ENCODE measurements at places on chromosomes 3 and 15.

- peak; percentile 58 for ATAC-seq
Observed at GRCh38 chr3:106208967-106209366, 340.2 kb upstream of the CBLB start.

- no peak for ATAC-seq
Observed at GRCh38 chr3:176106380-176106779, 1090.9 kb downstream of the TBL1XR1 start.

GRCh38 chr3:87997298-87997697 is 61.5 kb downstream of the CGGBP1 start:
- ATAC-seq, result no peak

DNA sequence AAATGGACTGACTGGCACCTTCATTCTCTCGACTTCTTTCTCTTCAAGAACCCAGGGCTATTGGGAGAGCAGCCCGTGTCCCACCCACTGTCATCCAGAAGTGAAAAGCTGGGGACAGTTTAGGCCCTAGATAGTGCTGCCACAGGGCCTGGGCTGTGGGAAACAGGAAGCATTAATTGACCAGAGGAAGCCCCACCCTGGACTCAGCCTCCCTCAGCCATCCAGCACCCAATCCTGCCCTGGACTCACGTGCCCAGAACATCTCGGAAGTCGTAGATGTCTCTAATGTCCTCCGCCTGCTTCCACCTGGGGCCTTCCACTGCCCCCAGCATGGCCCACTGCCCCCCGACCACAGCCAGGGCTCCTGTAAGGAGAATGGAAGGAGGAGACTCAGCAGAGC is 2.3 kb downstream of the CAMK1 start:
- ATAC-seq, result no peak

GRCh38 chr15:91942720-91943394 is 89.3 kb downstream of the SLCO3A1 start:
- ATAC-seq, result peak; percentile 65

DNA sequence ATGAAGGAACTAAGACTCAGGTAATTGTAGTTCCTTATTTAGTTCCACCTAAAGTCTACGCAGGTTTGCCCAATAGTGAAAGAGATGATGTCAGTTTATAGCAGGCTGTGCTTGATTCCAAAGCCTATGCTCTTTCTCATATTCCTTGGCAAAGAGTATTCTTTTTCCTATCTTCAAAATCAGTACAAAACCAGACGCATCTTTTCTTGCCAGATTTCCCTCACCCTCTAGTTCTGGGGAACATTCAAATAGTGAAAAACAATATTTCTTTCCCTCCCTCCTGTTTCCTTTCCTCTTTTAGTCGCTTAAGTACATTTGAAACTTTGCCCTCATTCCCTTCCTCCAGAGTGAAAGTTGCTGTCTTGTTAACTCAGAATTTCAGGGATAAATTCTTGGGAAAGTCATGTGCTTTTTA is 134.6 kb upstream of the PDZRN3 start:
- ATAC-seq, result peak; percentile 55

- no peak for ATAC-seq
Observed at GRCh38 chr3:27643355-27643754, 78.8 kb downstream of the EOMES start.
